ENCODE measurements at places on chromosomes 2 and 18. TPM values are rescaled to one million over a fixed set of nuclear protein-coding genes. Genes with fewer than 3 reads are reported as not detected.

CHRNG gene
- total RNA-seq = not detected

SLC11A1 gene
- total RNA-seq = 1.2 TPM

PMS1 gene
- total RNA-seq = 31.0 TPM

DNA sequence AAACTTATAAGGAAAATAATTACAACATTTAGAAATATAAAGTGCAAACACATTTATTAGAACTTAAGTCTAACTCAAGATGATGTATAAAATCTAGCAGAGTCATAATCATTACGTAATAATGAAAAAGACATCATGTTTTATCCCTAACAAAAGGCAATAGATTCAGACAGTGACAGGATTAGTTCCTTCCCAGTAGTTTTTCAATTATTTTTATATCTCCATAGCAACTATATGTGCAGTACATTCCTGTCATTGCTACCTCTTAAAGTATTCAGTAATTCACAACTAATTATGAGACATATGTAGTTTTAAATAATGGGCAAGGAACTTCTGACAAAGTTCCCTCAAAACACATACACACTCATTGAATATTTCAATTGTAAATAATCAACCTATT, 687.9 kb downstream of the CCDC85A start:
- no peak for DNase-seq

GRCh38 chr2:135949451-135950234, 35.8 kb downstream of the DARS1 start:
- no peak for DNase-seq

DNA sequence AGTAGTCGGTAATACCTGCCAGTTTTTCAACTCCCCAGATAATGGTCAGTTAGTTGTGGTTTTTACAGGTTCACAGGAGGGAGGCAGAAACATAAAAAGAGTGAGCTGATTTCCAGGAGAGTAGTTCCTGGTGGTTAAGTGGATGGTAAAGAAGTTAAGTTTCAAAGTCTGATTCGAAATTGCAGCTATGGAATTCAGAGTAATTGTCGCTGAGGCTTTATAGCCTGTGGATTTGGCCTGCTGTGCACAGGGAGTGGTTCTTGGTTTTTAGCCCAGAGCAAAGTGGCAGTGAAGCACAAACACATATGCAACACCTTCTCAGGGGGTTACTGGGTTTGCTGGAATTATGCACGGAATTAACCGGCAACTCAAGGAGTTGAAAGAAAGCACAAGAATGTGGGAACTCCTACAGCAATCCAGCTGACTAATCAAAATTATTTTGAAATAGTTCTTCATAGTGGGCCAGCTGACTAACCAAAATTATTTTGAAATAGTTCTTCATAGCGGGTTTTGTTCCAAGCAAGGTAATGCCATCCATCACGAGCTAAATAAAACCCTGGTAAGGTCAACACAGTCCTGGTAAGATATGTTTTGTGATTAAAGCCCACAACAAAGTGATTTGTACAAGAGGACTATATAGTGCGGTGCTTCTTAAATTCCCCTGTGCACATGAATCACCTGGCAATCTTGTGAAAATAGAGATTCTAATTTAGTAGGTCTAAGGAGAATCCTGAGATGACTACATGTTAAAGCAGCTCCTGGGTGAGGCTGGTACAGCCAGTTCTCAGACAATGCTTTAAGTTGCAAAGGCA, 94.4 kb downstream of the SGPP2 start:
- no peak for DNase-seq

- no peak for DNase-seq
Observed at GRCh38 chr2:227864161-227864756, 7.2 kb upstream of the DAW1 start.

- DNase-seq = no peak
Observed at GRCh38 chr2:41856946-41857345, 190.9 kb upstream of the PKDCC start.

DNA sequence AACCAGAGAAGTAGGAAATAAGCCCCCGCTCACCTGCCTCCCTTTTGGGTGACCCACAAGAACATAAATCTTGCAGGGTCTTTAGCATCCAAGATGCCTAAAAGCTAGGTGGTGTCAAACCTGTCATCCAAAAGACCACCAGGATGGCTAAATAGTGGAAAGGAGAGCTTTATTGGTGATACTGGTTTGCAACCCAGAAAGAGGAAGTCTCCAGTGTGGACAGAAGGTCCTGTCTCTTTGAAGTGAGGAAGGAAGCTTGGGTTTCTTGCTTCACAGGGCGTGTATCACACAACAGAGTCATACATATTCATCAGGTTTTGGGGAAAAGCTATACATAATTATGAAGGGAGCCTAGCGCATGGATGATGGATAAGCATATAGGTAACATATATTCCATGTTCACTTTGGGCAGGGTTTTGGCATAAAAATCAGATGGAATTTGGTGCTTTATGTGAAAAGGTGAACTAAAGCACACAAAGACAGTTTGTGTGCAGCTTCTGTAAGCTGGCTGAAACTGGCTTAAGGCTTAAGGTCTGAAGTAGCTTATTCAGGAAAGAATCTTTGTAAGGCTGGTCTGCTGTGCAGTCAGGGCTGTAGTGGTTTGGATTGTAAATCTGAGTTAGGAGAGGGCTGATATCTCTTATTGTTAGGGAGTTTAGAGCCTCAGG, 102.2 kb upstream of the MSH2 start:
- no peak for DNase-seq
